H1 (cell line): ENCODE measurements at places on chromosomes 5 and 9. TPM values are rescaled to one million over a fixed set of nuclear protein-coding genes. Genes with fewer than 3 reads are reported as not detected.

Gene BTNL3
- not detected in 2 replicates for polyA plus RNA-seq

Gene MUSK
- not detected in 2 replicates for polyA plus RNA-seq

Gene CCDC192
- not detected in 2 replicates for polyA plus RNA-seq

Gene SLC6A3
- polyA plus RNA-seq, result 0.86 and 0.91 TPM in 2 replicates

Gene OTP
- not detected in 2 replicates for polyA plus RNA-seq

Gene DBH
- 0.18 and 0.24 TPM in 2 replicates for polyA plus RNA-seq

Gene PKD2L2
- not detected in 2 replicates for polyA plus RNA-seq

Gene DRD1
- polyA plus RNA-seq, result 0.03 and 0.05 TPM in 2 replicates

Gene SPINK6
- polyA plus RNA-seq, result not detected in 2 replicates

Gene PCDHB2
- polyA plus RNA-seq, result 29.2 and 38.0 TPM in 2 replicates

Gene CLTB
- polyA plus RNA-seq, result 34.9 and 47.7 TPM in 2 replicates

Gene RABL6
- 70.1 and 98.6 TPM in 2 replicates for polyA plus RNA-seq

Gene ORM2
- polyA plus RNA-seq, result 0.66 and 1.3 TPM in 2 replicates

Gene ADAMTS12
- 4.9 and 6.4 TPM in 2 replicates for polyA plus RNA-seq

- no peak for DNase-seq
Measured at GRCh38 chr5:8766448-8766847, 779.4 kb downstream of the SEMA5A start.

DNA sequence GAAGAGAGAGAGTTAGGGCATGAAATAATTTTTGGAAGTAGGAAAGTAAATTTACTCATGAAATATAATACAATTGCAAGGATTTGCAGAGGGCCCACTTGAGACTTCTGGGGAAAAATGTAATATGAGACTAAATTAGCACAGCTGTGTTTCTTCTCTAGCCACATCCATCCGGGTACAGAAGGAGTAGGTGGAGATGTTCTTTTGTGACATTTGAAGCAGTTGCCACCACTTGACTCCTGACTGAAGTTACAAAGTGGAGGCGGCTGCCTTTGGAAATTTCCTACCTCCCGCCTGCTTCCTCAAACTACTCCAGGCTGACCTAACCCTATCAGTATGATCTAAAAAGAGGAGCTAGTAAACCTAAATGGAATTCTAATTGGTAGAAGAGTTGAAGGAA lies 58.1 kb upstream of the SHISAL2B start:
- no peak for DNase-seq

DNA sequence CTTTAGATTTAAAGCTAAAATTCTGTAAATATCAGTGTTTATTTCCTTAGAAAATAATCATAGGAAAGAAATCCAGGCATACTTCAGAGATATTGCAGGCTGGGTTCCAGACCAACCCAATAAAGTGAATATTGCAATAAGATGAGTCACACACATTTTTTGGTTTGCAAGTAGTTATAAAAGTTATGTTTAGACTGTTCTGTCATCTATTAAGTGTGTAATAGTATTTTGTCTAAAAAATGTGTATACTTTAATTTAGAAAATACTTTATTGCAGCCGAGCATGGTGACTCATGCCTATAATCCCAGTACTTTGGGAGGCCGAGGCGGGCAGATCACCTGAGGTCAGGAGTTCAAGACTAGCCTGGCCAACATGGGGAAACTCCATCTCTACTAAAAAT lies 6.9 kb upstream of the RIC1 start:
- DNase-seq, result no peak

- no peak for DNase-seq
Measured at GRCh38 chr9:130837643-130838042, 2.6 kb downstream of the ABL1 start.

- no peak for DNase-seq
Measured at GRCh38 chr9:124045830-124046177, 34.2 kb downstream of the LHX2 start.

DNA sequence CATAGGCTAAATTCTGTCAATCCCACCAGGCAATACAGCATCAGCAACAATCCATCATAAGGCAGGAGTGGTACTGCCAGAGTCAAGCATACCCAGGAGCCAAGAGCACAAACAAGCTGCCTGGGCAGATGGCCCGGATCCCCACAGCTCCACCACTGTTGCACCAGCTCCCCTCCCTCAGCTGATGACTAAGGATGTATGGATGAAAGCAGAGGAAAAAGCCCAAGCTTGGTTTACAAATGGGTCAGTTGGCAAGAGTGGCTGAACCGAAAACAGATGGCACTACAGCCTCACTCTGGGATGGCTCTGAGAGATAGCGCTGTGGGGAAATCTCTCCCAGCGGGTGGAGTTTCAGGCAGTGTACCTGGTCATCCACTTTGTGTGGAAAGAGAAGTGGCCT lies 29.4 kb downstream of the DROSHA start:
- DNase-seq, result no peak

DNA sequence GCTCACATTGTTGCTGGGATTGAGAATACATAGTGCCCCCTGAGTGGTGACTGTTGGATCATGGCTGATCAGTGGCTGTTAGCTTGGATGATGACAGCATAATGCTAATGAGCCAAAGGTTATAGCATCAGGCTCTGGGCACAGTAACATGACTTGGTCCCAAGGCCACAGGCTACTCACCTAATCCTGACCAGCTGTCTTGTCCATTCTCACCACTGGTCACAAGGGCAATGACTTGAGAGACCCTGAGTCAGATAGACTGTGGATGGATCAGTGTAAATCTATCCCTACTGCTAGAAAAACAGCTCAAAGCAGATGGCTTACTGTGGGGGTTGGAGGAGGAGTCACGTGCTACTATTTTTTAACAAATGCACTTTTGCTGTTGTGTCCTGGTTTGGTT lies 74.7 kb downstream of the AOPEP start:
- DNase-seq, result no peak

- DNase-seq, result no peak
Measured at GRCh38 chr5:6744841-6745705, 31.8 kb downstream of the TENT4A start.

- no peak for DNase-seq
Measured at GRCh38 chr9:116467740-116468351, 219.3 kb upstream of the TRIM32 start.

GRCh38 chr5:121366515-121366914 lies 485.2 kb upstream of the FTMT start:
- no peak for DNase-seq

- DNase-seq, result no peak
Measured at GRCh38 chr9:6247266-6247665, 31.7 kb downstream of the IL33 start.

DNA sequence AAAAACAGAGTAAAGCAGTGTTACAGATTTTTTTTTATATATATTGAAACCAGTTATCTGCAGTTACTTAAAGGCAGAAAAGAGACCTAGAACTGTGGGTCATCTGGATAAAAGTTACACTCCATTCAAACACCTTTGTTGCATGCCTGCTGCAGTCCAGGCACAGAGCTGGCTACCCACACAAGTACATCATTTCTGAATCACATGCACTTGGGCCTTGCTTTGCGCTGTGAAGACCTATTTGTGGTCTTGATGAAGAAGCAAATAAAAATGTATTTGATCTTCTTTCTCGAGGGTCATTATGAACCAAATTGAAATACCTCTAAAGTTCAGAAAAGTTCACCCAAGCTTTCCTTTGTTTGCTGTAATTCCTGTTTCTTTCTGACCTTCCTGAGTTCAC lies 503.0 kb upstream of the ZNF608 start:
- no peak for DNase-seq

GRCh38 chr5:110040178-110040577 lies 350.5 kb downstream of the MAN2A1 start:
- DNase-seq, result no peak

DNA sequence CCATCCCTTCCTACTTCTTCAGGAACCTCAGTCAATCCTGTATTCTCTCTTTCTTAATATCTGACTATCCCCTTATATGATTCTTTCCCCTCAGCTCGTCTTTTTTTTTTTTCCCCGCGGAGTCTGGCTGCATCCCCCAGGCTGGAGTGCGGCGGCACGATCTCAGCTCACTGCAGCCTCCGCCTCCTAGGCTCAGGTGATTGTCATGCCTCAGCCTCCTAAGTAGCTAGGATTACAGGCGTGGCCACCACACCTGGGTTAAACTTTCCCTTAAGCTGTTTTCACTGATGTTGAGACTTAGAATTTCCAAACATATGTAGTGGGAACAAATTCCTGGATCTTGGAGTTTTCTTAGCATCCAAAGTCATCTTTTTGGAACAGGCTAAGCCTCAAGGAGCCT lies 13.3 kb upstream of the RUSC2 start:
- DNase-seq, result no peak

DNA sequence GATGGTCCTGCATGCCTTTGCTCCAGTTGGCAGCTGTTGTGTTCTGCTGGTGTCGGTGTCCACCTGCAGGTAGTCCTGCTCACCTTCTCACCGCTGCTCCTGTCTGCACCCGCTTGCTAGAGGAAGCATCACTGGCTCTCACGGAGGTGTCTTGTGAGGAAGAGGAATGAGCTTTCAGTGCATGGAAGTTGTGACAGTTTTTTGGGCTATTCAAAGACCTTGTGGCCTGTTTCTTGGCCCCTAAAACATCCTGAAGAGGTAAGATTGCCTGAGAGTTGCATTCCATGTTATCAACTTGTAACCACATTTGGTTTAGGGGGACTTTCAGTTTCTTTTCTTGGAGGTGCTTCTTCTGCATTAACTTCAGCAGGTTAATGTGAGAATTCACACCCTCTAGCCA lies 85.6 kb downstream of the MACROH2A1 start:
- DNase-seq, result no peak

DNA sequence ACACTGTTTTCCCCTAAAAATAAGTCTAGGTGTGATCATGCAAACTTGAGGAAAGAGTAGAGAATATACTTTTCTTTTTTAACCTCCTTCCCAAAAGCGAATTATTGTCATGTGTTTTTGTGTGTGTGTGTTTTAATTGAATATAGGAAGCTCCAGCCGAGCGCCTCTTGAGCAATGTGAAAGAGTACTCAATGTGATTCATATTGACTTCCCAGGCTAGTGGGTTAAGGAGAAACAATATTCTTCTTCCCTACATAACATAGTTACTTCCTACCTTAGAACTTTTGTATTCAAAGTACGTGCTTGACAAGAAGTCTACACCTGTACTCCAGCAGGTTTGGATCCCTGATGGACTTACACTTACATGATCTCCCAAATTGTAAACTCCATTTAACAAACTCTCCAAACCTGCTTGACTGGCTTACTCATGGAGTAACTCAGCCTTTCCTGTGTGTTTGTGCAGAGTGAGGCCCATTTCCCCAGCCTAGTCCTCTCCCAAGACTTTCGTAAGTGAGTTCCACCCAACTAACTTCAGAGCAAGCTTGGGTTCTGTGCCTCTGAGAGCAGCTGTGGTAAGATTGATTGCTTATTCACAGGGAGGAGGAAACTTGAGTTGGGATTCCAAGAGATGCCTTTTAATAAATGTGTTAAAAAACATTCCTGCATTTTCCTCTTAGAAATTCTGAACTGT lies 9.3 kb downstream of the SLC28A3 start:
- no peak for DNase-seq

DNA sequence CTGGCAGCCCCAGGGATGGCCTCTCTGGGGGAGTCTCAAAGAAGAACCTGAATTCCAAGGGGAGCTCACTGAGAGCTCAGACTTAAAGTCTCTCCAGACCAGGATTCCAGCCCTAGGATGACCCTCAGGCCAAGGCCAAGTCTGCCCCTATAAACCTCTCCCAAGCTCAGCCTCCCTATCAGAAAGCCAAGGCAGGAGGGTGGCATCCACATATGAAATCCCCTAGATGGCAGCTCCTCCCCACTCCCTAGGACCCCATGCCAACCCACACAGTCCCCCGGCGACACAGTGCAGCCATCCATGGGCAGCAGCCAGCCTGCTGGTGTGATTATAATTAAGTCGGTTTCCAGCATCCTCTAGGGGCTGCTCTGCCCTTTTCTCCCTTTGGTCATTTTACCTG lies 269.9 kb downstream of the CDK5RAP2 start:
- DNase-seq, result no peak

DNA sequence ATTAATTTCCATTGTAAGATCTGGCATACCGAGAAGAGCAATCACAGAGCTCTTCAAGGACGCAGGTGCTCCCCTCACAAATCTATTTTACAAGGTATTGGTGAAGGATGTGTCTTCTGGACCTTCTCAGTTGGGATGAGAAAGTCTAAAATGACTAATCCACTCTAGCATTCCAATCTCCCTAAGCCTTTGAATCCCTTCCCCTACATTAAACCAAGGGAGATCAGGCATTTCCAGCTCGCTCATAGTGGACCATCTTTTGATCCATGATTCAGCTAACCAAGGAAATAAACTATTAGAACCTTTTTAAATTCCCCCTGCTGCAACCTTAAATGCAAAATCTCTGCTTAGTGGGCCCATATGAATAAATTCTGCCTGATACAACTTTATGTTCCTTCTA lies 95.9 kb upstream of the FBN2 start:
- DNase-seq, result no peak

DNA sequence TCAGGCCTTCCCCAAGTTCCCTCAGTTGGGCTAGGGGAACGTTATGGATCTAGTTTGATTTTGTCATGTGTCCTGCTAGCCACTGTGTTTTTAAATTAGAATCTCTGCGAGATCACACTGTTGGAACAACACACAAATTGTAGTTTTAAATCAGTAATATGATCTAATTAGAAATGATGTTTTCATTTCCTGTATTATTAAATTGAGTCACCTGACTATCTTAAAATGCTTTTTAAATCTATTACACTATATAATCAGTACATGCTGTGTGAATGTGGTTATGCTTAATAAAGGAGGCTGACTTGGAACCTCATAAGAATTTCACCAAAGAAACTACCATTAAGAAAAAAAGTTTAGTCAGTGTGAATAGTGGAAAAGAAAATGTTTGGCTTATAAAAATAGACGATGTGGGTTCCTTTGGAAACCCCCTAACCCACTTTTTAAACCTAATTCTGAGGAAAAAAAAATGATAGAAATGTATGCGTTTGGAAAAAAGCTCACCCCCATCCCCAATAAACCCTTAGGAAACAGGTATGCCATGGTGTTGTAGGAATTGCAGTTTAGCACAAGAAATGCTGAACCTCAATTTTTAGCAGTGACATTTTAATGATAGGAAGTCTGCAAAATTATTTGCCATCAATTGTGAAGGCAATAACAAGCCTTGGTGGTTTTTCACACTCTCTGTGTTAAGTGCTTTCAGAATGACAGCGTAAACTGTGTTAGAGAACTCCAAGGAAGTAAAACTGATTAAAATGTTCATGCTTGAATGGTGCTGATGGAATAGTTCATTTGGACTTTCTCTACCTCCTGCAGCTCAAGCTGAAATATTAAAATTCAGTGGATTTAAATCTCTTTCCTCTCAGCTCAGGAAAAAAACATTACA lies 59.0 kb downstream of the TLE4 start:
- DNase-seq, result no peak

- DNase-seq, result no peak
Measured at GRCh38 chr9:85543196-85543595, 198.6 kb downstream of the AGTPBP1 start.

GRCh38 chr5:129978270-129978669 lies 74.0 kb downstream of the CHSY3 start:
- no peak for DNase-seq

- no peak for DNase-seq
Measured at GRCh38 chr5:28685794-28686193, 1647.4 kb upstream of the CDH9 start.
